Pulmonary artery endothelial cell (primary cell): ENCODE measurements at places on chromosomes 2 and 18. TPM values are rescaled to one million over a fixed set of nuclear protein-coding genes. Genes with fewer than 3 reads are reported as not detected.

Gene SNTG2
- total RNA-seq: not detected in 2 replicates

Gene GAREM1
- 0.40 and 0.81 TPM in 2 replicates for total RNA-seq

Gene SULT1C2
- not detected in 2 replicates for total RNA-seq

Gene CHAC2
- total RNA-seq: 8.8 and 16.6 TPM in 2 replicates

Gene COMMD1
- total RNA-seq: 41.4 and 42.3 TPM in 2 replicates

Gene ITGA4
- total RNA-seq: 1.6 and 9.3 TPM in 2 replicates

Gene EIPR1
- total RNA-seq: 42.2 and 44.8 TPM in 2 replicates
